ENCODE measurements at places on chromosomes 7 and 10.

DNA sequence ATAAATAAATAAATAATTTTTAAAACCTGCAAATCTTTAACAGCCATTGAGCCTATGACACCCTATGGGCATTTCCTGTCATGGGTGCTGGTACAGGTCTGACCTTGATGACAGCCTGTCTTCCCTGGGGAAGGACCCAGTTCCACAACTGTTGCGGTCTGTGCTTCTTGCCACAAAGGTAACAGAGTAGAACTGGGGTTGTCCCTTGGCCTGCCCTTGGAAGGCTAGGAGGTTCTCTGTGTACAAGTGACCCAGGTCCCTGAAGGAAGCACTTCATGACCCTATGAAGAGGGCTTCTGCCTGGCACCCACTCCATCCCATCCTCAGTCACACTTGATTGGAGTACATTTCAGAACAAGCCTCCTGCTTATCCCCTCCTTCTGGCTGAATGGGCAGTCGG, 66.9 kb downstream of the OGDH start:
- no peak for DNase-seq

GRCh38 chr7:29464753-29465152, 98.9 kb upstream of the PRR15 start:
- DNase-seq = no peak

- peak; percentile 43 for DNase-seq
These were observed 23.9 kb downstream of the NRF1 start for GRCh38 chr7:129635300-129636029.

DNA sequence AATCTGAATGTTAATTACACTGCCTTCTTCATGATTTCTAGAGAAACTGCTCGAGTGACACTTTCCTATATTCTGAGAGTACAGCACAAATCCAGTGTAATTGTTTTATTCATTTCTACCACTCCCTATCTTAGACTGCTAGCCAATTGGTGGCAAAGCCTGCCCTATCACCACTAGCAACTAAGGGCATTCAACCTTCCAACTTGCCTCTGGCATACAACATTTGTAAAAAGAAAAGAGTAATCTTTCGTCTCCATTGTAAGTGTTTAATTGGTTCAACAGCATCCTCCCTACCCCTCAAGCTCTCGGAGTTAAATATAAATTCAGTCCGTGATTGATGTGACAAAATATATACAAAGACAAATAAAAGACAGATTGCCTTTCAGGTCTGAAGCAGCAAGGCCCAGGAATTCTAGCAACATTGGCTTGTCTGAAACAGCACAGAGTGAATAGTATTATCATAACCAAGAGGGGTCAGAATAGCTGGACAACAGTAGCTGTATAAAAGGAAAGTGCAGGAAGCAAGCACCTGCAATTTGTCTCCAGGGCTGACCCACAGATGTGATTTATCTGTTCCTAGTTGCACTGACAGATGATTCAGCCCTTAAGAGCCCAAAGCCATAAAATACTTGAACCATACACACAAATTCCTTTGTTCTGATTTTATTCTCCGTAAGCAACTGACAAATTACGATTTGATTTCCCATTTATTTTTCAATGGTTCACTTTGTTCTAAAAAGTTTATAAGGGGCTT, 47.6 kb upstream of the ANKRD1 start:
- DNase-seq = no peak

GRCh38 chr10:19169684-19170083, 121.1 kb downstream of the MALRD1 start:
- no peak for DNase-seq

- DNase-seq = no peak
These were observed 91.3 kb upstream of the FAM171A1 start for GRCh38 chr10:15462253-15462897.

GRCh38 chr7:39525926-39526325, 40.3 kb upstream of the YAE1 start:
- no peak for DNase-seq

DNA sequence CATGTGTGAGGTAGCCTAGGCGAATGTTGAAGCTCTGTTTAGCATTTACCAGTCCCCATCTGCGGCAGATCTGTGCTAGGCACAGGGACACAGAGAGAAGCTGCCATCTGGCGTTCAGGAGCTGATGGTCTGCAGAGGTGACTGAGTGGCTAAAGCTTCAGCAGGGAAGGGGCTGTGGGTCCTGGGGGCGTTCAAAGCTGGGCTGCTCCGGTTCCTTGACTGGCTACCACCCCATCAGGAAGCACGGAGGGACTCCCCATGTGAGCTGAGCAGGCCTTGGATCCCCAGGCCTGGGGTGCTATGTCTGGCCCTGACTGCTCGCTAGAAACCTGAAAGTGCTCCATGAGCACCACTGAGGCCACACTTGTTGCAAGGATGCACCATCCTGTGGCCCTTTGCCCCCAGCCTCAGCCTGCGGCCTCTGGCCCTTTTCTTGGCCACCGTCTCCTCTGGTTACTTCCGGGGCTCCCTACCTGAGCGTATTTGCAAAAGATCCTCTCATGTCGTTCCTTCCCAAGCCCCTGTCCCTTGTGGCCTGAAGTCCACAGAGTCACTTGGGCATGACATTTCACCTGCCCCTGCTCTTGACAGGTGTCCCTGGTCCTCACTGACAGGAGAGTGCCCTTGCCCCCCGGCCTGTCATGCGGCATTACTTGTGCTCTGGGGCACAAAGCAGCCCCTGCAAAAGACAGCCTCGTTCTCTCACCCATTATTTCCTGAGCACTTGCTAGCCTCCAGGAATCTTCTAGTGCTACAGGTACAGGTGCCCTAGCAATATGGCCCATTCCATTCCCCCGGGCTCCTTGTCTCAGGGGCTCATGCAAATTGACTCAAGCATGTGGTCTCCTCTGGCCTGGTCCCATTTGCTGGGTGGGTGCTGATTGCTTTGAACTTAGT, 108.1 kb downstream of the GLRX3 start:
- no peak for DNase-seq

DNA sequence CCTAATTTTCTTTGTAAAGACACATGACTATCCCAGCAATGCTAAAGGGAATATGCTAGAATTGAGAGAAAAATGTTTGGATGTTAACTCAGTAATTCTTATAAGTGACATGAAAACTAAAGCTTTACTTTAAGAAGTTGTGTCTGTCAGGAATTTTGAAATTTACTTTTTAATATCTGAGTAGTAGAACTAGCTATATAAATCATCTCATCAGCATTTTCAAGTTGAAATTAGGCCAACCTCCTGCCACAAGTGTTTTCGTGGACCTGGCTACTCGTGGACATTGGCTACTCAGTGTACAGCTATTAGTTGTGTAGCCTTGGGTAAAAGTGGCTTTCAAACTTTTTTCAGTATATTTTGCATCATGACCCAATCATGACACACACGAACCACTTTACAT, 70.5 kb downstream of the ADD3 start:
- no peak for DNase-seq

- no peak for DNase-seq
These were observed 44.6 kb downstream of the INSIG1 start for GRCh38 chr7:155342313-155342712.

- DNase-seq = no peak
These were observed 250.3 kb downstream of the CNTNAP2 start for GRCh38 chr7:146366938-146367337.

DNA sequence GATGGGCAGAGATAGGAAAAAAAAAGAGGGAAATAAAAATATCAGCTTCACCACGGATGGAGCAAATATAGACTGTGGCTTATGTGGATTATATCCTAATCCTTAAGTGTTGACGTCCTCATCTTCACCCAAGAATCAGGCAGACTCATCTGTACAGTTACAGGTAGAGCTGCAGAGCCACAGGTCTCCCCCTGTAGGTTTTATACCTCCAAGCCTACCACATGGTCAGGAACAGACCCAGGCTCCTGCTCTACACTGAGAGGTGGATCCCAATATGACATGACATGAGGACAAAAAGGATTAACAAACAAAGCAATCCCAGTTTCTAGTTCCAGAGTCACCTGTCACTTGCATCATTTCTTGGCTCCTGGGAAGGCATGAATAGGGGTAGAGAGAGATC, 400.8 kb downstream of the SEMA3D start:
- no peak for DNase-seq

Data from stimulated activated CD4-positive, alpha-beta T cell treated with anti-CD3 and anti-CD28 coated beads, TNF-alpha, amount 100 ng/mL, for 48 hours (primary cell).